ENCODE measurements at places on chromosomes 3 and 15.

DNA sequence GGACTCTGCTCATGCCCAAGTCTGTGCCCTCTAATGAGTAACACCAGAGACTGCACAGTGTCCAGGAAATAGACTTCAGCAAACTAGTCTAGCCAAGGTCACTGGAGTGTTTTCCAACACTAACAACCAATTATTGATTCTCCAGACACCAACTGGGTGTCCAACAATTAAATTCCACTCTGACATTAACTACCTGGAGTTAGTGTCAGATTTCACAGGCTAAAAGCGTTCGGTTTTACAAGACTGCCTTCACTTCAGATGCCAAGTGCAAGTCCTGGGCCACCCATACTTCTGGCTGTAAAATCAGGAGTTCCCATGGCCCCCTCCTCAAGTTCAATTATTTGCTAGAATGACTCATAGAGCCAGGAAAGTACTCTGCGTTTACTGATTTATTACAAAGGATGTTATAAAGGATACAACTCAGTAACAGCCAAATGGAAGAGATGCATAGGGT, 20.8 kb upstream of the CFAP161 start:
- no peak for DNase-seq

- DNase-seq, result no peak
These were observed 41.0 kb downstream of the ITGB5 start for GRCh38 chr3:124846189-124846588.

DNA sequence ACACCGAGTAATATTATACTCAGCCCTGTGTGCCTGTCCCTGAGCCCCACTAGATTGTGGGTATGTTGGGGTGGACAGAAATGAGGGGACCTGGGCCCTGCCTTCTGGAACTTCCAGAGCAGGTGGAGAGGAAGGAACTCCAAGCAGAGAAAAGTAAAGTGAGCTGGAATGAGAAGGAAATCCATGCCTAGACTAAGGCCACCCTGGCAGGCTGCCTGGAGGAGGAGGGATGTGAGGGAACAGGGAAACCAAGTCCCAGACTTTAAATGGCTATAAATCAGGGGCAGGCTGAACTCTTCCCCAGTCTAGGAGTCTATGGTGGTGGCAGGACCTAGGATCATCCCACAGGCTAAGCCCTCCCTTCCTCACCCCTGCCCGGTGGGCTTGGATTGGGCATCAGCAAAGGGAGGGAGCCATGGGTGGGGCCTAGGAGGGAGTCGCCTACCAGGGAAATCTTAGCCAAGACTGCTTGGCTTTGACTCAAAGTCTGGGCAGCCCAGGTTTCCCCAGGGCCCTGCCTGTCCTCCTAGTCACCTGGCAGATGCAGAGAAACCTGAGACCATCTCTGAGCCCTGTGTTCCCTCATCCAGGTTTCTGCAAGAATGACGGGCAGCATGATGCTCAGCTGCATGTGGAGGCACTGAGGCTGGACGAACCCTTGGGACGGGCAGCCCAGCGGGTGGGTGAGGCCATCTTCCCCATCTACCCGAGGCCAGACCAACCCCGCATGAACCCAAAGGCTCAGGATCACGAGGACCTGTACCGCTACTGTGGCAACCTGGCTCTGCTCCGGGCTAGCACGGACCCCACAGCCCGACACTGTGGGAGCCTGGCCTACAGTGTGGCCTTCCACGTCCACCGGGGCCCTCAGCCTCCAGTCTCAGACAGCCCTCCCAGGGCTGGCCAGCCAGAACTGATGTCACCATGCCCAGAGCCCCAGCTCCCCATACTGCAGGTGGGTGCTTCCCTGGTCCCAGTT, 15.6 kb upstream of the STRA6 start:
- no peak for DNase-seq

DNA sequence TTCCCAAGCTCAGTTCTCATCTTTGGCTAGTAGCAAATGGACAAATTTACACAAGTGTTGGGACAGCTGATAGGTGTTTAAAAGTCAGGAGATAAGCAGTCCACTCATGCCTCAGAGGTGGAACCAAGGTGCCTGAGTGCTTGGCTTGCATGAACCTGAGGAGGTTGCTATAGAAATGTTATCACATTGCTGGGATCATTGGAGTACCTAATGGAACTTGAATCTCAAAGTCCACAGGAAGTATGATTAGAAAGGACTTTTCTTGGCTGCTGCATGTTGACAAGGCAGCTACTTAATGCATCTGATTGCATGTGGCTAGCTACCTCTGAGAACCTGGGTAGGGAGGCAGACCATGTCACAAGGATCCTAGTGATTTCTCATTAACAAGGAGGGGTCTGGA, 39.5 kb upstream of the C3orf80 start:
- DNase-seq, result no peak

- no peak for DNase-seq
These were observed 39.9 kb upstream of the SLC9A9 start for GRCh38 chr3:143888166-143888565.

GRCh38 chr3:4722103-4722502, 229.0 kb downstream of the ITPR1 start:
- no peak for DNase-seq

DNA sequence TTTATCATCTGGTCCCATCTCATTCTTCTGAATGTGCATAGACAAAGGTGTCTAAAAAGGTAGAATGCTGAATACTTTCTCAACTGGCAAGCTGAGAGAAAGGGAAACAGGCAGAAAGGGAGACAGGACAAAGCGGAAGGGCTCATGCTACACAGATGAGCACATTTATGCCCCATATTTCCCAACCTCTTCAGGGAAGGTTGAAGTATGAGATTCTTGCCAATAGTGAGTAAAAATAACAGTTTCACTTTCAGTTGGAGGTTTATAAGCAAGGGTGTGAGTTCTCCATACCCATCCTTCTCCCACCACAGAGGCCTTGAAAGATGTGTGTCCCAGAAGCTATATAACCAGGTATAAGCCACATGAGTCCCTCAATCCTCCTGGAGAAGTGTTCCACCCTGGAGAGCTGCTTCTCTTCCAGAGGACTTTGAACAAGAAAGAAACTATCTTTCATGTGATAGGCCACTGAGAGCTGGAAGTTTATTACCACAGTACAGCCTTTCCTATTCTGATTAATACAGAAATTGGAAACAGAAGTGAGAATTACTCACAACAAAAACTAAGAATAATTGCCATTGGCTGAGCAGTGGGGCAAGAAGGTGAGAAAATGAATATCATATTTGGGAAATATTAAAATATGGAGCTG, 709.4 kb upstream of the NR2F2 start:
- DNase-seq, result no peak

DNA sequence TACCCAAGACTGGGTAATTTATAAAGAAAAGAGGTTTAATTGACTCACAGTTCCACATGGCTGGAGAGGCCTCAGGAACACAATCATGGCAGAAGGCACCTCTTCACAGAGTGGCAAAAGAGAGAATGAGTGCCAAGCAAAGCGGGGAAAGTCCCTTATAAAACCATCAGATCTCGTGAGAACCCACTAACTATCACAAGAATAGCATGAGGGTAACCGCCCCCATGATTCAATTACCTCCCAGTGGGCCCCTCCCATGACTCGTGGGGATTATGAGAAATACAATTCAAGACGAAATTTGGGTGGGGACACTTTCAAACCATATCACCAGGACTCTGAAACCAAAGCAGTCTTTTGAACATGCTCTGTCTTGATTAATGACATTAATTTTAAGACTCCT, 7.0 kb downstream of the RTP3 start:
- DNase-seq, result peak; percentile 44

- no peak for DNase-seq
These were observed 3.4 kb downstream of the SNX33 start for GRCh38 chr15:75650908-75651809.

DNA sequence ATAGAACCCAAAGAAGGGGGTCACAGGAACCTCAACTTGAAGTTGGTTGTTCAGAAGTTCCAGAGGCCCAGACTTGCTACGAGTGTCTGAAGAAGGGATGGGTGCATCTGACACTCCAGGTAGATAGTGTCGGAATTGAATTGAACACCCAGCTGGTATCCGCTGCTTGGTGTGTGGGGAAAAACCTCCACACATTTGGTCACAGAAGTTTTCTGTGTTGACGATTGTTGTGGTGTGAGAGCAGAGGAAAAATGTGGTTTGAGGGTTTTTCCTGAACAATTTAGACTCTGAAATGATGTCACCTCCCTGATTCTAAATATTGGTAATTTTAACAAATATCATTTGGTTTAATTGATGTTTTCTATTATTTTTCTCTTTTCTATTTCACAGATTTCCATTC, 218.8 kb upstream of the CTNNB1 start:
- no peak for DNase-seq

DNA sequence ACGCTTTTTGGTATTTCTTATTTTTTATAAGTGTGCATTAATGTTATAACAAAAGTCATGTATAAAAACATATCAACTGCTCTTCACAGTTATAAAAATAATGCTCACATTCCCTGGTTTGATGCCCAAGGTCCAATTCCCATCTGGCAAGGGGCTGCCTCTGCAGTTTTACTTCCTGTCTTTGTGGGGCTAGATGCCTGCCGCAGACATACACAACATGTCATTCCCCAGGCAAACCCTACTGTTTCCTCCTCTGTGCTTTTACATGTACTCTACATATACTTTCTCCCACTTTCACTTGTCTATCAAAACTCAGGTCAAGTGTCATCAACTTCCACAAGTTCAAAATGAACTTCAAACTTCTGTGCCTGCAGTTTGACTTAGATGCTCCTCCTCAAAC, 60.5 kb upstream of the ETV5 start:
- no peak for DNase-seq

DNA sequence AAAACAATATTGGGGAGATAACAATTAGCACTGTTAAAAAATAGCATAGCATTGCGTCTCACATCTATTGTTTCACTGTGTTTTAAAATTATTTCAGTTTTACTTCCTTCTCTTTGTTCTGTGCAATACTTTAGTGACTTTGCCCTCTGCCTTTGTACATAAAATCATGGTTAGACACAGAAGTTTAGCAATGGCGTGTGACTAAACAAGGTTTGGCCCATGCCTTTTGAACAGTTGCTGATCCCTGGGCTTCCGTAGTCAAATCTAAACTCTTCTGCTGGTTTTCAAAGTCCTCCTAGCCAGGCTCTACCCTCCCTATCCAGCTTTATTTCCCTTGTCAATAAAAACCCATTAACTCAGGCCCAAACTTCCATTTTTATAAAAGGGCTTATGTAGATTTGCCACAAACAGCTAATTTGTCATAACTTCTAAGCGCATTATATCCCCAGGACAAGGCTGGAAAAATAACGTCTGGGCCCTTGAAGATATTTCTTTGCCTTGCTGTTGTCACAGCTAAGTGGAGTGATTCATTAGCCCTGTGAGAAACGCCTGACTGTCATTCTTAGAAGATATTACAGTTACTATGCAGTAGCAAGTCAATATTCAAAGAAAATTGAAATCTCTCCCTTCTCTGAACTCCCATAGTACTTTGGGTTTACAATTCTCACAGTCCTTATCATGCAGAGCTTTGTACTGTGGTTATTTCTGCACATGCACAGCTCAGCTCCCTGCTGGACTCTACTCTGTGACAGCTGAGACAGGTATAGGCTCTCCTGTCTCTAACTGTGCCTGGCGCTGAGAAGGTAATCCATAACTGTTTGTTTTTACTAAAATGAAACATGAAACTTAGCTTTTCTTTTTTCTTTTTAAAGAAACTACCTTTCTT, 123.4 kb upstream of the SLC24A5 start:
- no peak for DNase-seq

GRCh38 chr3:178172121-178172520, 364.1 kb upstream of the KCNMB2 start:
- no peak for DNase-seq

GRCh38 chr3:42157540-42158538, 66.7 kb downstream of the TRAK1 start:
- DNase-seq, result no peak

DNA sequence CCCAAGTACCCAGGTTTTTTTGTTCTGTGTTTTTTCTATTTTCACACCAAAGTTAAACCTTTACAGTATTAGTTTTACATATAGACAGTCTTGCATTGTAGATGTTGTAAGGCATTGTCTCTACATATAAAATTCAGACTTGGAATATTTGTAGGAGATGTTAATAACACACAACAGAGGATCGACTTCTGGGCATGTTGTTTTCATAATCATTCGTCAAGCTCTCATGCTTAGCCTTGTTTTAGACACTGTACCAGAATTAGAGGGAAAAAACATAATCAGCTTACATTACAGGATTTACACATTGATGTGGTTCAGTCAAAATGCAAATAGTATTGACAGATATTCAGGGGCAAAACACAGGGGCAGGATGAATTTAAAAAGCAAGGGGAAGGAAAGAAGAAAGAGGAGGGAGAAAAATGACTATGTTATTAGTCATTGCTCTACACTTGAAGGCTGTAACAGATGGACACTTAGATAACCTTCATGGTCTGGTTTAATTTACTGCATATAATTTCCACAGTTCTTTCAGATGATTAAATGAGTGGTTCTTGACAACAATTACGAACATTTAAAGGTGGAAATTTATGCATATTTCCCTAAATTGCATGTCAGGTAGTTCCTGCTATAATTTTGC, 7.5 kb downstream of the CMSS1 start:
- no peak for DNase-seq

DNA sequence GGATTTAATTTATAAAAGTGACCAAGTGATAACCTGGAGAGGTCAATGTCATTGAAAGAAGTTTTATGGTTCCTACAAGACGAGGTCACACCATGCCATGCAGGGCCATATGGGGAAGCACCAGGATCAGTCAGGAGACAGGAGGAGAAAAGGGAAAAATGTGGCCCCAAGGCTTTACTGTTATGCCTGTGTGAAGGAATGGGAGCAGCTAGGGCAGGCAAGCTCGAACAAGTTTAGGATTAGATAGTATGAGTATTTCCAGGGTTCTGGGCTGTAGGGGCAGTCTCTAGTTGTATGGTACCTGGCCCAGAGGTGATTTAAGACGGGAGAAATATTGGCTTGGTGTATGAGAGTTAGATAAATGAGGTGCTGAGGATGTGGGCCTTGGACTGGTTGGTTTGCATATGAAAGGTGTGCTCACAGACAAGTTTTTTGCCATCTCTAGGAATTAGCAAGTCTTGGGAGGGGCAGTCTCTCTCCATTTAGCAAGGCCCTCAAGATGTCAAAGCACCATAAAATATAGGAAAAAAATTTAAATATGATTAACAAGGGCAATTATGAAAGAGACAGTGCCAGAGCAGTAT, 36.3 kb upstream of the DCLK3 start:
- DNase-seq, result no peak

GRCh38 chr15:51075826-51076523, 18.7 kb downstream of the TNFAIP8L3 start:
- no peak for DNase-seq

DNA sequence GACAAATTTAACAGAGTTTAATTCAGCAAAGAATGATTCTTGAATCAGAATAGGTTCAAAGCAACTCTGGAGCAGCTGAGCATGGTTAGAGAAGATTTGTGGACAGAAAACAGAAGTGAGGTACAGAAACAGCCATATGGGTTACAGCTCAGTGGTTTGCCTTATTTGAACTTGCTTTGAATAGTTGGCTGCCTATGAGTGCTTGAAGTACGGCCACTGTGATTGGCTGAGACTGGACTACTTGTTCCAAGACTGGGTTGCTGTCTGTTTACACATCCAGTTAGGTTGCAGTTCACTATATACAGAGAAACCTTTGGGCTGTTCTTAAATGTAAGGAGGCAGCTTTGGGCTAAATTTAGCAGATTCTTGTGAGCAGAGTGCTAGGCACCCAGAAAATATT, 79.4 kb upstream of the CADPS start:
- no peak for DNase-seq

- DNase-seq, result no peak
These were observed 1157.2 kb downstream of the ROBO1 start for GRCh38 chr3:78610462-78611125.

Data from stimulated activated CD4-positive, alpha-beta T cell treated with anti-CD3 and anti-CD28 coated beads, Interleukin-4, amount 100 ng/mL, for 1 hour (primary cell).